ENCODE measurements at places on chromosomes 5 and 9.
A peak's percentile ranks its signal among the peaks of the same experiment; 100 is the strongest.

GRCh38 chr5:961711-962240, 46.8 kb upstream of the NKD2 start:
- DNase-seq, result no peak

DNA sequence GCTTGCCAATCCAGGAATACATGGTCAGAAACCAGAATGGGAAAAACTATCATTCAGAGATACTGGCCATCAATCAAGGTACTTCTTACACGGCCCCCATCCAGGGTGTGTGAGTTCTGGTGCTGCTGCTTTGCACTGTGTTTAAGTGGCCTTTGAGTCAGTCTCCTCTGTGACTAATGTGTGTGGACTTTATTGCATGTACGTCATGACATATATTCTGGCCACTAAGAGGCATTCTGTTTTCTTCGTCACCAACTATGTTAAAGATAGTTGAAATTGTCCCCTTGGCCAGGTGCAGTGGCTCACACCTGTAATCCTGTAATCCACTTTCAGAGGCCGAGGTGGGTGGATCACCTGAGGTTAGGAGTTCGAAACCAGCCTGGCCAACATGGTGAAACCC, 8.5 kb downstream of the EXOSC3 start:
- no peak for DNase-seq

GRCh38 chr9:116594547-116594946, 92.6 kb upstream of the TRIM32 start:
- DNase-seq, result no peak

GRCh38 chr9:109861918-109862317, 81.9 kb downstream of the PALM2AKAP2 start:
- no peak for DNase-seq

DNA sequence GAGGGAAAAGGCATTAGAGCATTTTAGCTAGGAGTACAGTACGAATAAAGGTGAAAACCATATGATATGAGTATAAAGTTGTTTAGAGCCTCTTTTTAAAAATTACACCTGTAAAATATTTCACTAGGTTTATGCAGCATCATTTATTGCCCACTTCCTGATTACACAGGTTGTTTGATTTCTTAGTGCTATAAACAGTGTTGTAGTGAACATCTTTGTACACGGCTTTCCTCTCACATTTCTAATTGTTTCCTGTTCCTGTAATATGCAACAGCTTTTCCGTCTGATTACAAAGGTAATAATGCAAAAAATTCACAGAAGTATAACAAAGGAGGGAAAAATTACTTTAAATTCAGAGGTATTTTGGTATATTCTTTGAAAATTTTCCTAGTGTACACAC, 13.0 kb downstream of the STOM start:
- DNase-seq, result no peak

DNA sequence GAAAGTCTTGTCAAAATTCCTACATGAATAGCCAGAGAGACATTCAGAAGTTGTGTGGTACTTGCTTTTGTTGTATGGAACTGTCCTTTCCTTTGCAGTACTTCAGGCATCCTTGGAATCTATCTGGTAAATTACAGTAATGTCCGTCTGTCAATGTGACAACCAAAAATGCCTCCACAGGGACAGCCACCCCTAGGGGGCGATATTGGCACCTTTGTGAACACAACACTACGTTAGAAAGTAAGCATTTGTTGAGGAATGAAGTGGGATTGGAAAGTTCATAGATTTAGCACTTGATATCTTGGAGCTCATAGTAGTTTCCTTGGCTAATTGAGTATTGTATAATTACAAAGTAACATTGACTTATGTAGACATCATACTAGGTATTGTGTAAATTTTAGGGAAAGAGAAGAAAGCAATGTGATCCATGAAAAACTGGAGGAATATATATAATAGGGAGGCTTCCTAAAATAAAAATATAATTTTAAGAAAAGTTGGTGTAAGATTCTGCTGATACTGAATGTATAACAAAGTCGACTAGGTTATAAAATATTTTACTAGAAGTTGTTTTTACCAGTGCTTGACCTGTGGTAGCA, 32.7 kb downstream of the TMEFF1 start:
- peak; percentile 26 for DNase-seq
